ENCODE measurements at places on chromosomes 4 and X.

DNA sequence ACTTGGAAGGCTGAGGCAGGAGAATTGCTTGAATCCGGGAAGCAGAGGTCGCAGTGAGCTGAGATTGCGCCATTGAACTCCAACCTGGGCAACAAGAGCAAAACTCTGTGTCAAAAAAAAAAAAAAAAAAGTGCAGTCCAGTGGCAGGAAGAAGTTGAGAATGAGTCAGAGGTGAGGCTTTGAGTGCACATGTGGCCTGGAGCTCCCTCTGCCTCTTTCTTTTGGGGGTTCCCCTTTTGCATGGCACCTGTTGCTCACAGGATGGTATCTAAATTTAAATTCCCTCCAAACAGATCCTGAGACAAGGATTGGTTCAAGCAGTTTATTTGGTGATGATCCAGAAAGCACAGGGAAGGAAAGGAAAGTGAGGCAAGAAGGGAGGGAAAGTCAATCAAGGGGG, 151.4 kb upstream of the STX18 start:
- no peak for DNase-seq

DNA sequence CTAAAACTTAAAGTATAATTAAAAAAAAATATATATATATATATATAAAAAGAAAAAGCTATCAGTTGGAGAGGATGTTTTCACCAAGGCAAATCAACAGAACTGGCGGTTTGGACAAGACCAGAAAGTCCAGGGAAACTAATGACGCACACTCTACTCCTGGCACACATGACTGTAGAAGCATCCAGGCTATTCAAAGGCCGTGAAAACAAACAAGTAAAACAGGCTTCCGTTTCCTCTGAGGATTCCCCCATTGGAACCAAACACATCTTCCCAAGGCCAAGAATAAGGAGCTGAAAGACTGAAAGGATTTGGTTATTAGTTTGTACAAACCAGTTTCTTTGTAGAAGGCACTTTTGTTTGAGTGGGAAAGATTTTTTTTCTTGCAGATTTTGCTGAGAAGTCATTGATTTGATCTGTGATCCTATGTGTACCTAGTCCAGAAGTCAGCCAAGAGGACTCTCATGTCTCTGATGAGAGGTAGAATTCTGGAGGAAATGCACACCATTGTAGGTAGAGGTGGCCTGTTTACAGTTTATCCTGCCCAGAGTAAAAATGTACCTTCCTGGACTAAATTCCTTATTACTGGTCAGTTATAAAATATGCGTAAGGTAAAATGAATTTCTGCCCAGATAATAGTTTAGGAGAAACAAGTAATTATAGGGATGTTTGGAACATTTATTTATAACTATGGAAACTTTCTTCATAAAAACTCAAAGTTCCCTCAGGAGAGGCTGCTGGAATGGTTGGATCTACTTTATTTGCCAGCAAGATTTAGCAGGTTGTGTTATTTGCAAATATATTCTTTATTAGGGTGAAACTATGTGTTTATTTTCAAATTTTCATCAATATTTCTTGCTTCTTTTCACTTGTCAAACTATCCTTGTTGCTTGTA, 66.5 kb downstream of the DMP1 start:
- DNase-seq: no peak

DNA sequence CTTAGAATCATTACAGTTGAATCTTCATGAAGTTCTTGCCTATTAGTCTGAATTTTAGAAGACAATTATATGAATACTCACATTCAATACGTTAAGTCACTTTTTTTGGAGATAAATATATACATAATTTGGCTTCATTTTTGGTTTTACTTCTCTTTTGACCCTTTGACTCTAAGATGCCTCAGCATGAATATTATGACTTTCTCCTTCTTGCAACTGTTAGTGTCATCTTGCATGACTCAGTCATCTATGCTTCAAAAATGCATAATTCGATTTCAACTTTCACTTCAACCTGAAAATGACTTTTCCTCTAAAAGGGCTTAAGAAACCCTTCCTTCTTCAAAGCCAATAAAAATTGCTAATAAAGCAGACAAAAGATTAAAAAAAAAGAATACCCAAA, 1427.5 kb downstream of the ADGRL3 start:
- no peak for DNase-seq

DNA sequence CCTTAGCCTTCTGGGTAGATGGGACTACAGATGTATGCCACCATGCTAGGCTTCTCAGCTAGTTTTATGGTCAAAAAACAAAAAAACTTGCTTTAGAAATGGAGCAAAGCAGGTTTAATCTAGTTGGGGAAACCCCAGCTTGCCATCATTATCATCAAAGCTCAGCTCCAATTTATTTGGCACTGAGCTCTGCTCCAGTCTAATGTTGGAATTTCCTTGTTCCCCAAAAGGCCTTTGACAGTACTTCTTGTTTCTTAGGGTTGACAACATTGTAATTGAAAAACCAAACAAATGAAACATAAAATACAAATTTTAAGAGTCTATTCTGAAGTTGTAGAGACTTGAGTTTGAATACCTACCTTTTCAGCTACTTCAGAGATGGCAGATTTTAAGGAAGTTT, 48.0 kb downstream of the MRPL1 start:
- DNase-seq: no peak

DNA sequence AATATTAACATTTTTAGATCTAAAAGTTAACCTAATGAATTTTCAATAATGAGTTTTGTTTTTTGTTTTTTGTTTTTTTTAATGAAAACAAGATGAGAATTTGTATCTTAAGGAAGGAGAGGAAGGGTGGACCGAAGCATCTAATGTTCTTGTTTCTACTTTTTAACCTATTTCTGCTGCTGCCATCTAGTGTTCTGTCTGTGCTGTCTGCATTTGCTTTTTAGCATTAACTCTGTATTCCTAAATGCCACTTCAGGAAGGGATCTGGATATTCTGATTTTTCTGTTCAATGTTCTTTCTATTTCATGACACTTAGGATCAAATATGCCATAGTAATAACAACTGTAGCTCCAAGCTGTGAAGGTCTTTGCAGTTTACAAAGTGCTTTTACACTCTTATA, 161.7 kb downstream of the BRWD3 start:
- DNase-seq: peak; percentile 30

DNA sequence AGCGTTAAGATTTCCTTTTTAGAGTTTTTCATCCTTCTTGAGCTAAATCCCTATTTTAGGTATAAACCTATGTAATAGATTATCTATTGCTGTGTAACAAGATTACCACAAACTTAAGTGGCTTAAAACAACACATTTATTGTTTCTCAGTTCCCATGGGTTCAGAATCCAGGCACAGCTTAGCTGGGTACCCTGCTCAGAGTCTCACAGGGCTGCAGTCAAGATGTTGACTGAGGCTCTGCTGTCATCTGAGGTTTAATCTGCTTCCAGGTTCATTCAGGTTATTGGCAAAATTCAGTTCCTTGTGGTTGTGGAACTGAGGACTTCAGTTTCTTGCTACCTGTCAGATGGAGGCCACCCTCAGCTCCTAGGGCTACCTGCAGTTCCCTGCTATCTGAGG, 60.9 kb downstream of the GK start:
- DNase-seq: no peak

DNA sequence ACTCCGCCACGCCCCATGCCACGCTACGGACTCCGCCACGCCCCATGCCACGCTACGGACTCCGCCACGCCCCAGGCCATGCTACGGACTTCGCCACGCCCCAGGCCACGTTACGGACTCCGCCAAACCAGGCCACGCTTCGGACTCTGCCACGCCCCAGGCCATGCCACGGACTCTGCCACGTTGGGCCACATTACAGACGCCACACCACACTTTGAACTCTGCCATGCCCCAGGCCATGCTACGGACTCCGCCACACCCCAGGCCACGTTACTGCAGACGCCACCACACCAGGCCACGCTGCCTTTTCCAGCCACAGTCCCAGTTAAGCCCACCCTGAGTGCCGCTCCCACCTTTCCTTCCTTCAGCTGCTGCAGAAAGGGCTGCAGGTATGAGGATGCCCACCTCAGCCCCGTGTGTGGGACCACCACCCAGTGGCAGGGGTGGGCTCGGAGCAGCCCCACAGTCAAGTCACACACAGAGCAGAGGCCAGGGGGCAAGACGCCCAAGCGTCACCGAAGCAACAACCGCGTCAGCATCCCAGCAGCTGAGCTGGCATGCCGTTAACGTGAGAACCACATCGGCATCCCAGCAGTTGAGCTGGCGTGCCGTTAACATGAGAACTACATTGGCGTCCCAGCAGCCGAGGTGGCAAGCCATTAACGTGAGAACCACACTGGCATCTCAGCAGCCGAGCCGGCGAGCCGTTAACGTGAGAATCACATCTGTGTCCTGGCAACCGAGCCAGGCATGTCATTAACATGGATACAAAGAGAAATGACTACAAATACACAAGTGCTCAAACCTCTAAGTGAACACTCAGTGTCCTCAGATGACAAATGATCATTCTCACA, 26.4 kb downstream of the GAK start:
- DNase-seq: no peak

DNA sequence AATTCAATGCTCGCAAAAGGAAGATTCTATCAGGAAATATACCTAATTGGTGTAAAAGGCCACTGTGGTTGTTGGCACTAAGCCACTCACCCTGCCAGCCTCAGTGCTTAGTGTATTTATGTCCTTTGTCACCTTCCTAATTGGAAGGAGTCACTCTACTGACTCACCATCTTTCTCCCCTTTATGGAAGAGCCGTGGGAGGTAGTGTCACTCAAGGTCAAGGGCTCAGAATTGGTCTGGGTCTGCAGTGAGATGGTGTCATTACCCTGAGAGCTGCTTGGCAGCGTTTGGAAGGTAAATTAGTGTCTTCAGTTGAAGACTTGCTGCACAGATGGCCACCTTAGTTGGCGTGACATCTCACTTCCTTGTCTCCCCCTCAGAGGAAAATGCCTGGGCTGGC, 41.7 kb upstream of the CDKN2AIP start:
- no peak for DNase-seq

DNA sequence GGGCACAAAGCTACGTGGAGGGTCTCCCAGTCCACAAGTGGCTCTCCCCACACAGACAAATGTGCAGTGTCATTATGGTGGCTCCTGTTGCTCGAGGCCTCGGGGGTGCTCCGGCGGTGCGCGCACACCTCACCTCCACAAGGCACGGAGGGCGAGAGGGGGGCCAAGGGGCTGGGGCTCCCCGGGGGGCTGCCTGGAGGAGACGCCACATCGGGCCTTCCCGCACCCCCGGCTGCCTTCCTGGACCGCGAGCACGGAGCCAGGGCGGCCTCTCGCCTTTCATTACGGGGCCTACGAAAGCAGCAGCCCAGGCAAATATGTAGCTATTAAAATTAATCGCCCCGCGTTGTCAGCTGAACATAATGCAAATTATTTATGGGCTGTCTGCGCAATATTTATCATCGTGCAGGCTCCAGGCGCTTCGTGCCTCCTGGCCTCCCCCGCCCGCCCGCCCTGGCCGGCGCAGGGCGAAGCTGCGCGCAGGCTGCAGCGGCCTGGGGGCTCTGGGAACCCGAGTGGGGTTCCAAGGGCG, 70.8 kb upstream of the BCOR start:
- DNase-seq: no peak

- peak; percentile 11 for DNase-seq
Observed at GRCh38 chr4:114041117-114041475, 61.6 kb upstream of the ARSJ start.

GRCh38 chr4:145797278-145797677, 117.3 kb downstream of the C4orf51 start:
- DNase-seq: no peak

GRCh38 chr4:184279496-184280061, 61.9 kb upstream of the ENPP6 start:
- DNase-seq: no peak

GRCh38 chrX:110858565-110858964, 62.9 kb upstream of the CHRDL1 start:
- no peak for DNase-seq

DNA sequence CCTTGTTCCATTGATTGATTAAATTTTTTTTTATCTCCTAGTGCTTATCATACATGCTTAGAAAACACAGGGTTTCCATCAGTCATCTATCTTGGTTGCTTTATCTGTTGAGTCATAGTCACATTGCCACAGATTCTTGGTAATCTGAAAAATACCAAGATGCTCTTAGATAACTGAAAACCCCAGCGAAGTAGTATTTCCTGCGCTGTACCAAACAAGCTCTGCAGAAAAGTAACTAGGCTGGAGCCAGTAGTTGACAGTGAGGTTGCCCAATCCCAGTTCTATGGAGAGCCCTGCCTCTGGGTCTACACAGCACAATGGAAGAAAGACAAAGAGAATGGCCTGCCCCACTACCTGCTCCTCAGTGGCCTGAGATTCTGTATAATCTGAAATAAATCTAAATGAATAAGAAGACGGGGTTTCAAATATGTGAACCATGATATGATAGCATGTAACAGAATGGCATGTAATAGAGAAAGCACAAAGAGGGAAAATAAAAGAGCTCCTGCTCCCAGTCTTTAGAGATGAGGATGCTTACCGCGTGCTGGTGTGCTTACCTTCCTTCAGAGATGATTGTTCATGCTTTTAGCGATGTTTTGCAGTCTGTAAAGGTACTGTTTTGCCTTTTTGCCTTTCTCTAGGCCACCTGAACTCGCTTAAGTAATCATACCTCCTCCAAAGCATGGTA, 55.3 kb upstream of the RAPGEF2 start:
- peak; percentile 11 for DNase-seq

DNA sequence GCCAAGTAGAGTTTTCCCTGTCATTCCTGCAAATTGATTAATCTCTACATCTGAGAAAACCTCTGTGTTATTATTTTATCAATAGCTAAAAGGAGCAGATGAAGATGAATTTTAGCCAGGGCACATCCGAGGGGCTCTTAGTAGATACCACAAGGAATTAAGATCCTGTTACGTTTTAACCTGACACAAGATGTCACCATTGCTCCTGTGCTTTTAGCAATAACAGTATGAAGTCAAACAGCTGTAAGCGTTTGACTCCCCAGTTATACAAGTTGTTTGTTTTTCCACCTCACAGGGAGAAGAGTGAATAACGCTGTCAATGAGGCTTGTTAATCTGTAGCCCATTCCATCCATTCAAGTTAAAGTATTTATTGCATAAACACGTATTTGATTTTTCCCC, 76.0 kb upstream of the AP1S2 start:
- peak; percentile 51 for DNase-seq

DNA sequence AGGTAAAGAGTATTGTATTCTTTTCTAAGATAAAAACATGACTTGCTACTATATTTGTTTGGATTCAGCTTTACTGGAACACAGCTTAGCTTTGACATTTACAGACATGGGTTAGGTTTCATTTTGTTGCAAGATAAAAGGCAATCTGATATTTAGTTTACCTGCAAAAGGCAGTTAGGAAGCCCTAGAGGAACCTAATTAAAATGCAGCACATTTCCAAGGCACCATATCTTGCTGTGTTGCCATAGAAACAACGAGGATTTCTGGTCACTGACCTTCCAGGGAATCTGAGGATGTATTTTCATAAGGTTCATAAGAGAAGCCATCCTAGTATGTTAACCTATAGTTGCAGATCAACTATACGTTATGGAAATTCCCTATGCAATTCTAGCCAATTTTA, 116.0 kb downstream of the SNCA start:
- no peak for DNase-seq

GRCh38 chr4:46417848-46418247, 27.9 kb upstream of the GABRA2 start:
- DNase-seq: no peak

GRCh38 chr4:85154591-85154990, 188.1 kb upstream of the WDFY3 start:
- DNase-seq: no peak

- DNase-seq: no peak
Observed at GRCh38 chr4:24040811-24041210, 151.0 kb upstream of the PPARGC1A start.

- DNase-seq: peak; percentile 57
Observed at GRCh38 chr4:114286262-114286810, 306.9 kb upstream of the ARSJ start.
